ENCODE measurements at places on chromosomes 3 and 15.

DNA sequence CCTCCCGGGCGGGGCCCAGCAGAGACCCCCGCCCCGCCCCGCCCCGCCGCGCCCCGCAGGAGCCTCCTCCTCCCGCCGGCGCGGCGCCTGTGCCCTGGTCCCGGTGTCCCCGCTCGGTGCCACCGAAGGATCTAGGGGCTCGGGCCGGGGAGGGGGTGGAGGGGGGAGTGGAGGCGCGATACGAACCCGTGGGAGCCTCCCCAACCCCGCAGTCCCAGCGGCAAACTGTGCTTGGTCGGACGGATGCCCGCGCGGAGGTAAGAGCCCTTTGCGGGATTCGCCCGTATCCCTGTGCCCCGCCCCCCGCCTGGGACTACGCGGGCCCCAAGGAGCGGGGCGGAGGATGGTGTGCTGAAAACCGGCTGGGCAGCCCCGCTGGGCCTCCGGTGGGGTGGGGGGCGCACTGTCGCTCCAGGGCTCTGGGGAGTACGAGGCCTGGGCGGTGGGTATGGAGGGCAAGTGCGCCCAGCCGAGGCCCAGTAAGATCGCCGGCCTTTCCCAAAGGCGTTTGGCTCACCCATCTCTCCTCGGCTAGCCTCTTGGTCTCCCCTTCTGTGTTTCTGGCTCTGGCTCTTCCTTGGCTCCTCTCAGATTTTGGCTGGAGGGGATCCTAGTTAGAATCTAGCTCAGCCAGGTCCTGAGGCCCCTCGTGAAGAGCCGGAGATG, 65.6 kb upstream of the POLG start:
- no peak for DNase-seq

DNA sequence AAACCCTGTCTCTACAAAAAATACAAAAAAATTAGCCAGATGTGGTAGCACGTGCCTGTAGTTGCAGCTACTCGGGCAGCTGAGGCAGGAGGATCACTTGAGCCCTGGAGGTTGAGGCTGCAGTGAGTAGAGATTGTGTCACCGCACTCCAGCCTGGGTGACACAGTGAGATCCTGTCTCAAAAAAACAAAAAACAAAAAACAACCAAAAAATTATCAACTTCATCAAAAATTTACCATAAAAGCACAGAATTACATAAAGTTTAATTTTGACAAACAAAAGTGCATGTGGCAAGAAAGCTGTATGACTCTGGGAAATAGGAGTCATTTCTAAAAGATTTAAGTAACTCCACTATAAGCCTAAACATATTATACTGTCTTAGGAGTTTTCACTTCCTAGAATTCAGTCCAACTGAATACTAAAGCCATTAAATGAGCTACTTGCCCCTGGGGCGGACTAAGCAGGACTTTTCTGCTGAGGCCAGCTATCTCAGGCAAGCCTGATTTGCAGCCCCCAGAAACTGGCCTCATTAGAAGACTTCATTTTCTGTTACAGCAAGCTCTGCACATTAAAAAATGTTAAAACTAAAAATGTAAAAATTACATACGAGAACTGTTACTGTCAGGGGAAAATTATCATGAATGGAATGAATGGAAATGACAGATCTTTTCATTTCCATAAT, 23.0 kb downstream of the HSPBAP1 start:
- no peak for DNase-seq

GRCh38 chr15:85403745-85404144, 23.3 kb downstream of the AKAP13 start:
- no peak for DNase-seq

- DNase-seq = no peak
Observed at GRCh38 chr3:159766563-159767185, 222.0 kb upstream of the IL12A start.

- DNase-seq = no peak
Observed at GRCh38 chr3:13556207-13556606, 7.3 kb downstream of the FBLN2 start.

DNA sequence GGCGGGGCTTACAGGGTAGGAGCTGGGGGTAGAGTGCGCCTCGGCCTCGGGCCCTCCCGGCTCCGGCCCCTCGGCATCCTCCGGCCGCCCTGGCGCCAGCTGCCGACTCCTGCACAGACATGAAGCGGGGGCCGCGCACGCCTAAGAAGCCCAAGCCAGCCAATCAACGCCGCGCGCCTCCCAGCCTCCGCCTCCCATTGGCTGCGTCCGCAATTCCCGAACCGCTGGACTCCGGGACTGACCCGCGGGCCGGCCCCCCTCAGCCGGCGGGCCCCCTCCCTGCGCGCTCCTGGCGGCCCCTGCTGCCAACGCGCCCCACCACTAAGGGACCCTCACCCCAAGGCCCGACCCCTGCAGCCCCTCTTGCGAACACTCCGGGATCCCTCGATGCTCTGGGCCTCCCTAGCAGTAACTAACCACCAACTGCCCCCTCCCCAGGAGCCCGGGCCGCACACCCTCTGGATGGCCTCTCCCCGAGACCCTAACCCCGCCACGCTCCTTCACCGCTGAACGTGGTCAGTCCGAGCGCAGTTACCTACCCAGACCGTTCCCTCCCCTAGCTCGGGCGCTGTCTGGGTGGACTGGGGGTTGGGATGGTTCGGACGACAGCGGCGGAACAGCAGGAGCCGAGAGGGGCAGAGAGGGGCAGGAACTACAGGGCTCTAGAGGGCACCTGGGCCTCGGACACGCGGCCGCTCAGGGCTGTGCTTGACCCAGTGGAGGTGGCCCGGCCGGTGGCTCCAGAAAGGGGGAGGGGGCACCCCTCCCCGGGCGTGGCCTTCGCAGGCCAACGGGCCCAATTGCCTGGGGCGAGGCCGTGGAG, 5.0 kb downstream of the GATA2 start:
- DNase-seq = peak; percentile 45

DNA sequence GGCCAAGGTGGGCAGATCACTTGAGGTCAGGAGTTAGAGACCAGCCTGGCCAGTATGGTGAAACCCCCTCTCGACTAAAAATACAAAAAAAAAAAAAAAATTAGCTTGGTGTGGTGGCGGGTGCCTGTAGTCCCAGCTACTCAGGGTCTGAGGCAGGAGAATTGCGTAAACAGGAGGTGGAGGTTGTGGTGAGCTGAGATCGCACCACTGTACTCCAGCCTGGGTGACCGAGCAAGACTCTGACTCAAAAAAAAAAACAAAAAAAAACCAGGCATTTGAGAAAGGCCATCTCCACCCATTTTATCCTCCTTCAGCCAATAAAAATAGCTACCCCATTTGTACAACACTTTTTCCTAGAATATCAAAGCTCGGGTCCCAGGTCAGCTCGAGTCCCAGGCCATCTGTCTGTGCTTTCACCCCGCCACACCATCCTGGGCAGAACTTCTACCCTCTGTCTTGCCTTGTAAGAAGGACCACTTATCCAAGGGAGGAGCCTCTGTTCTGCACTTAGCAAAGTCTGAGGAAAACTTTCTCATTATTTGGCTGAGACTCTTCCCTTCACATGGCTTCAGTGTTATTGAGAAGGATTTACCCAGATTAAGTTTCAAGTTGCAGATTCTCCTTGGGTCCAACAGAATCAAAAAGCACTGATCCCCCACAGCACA, 99.1 kb downstream of the MESD start:
- DNase-seq = no peak

DNA sequence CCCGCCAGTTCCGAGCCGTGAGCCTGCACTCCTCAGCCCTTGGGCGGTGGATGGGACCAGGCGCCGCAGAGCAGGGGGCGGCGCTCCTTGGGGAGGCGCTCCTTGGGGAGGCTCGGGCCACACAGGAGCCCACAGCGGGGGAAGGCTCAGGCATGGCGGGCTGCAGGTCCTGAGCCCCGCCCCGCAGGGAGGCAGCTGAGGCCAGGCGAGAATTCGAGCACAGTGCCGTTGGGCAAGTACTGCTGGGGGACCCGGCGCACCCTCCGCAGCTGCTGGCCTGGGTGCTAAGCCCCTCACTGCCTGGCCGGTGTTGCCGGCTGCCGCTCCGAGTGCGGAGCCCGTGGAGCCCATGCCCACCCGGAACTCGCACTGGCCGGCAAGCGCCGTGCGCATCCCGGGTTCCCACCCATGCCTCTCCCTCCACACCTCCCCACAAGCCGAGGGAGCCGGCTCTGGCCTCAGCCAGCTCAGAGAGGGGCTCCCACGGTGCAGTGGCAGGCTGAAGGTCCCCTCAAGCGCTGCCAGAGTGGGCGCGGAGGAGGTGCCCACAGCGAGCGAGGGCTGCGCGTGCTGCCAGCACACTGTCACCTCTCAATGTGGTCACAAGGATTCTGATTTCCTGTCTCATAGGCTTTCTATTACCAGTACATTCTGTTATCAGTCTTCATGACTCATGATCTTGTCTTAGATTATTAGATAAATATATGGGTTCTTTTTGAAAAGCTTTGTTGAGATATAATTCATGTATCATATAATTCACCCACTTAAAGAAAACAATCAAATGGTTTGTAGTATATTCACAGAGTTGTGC, 44.0 kb upstream of the LRIG1 start:
- DNase-seq = no peak

DNA sequence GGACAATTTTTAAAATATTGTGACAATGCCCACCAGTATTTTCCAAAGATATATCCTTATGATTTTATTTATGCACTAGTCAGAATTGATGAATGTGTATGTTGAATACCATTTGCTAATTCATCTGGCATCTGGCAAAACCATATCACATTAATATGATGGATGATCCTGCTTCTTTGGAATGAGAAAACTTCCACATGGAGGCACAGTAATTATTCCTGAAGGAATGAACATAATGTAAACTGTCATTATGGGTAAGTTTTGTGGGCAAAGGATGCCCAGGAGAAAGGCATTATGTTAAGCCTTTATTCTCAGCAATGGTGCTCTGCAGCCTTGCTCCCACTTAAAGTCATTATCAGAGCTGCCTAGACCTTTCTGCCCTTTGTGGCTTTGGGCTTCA, 113.0 kb upstream of the MME start:
- no peak for DNase-seq

DNA sequence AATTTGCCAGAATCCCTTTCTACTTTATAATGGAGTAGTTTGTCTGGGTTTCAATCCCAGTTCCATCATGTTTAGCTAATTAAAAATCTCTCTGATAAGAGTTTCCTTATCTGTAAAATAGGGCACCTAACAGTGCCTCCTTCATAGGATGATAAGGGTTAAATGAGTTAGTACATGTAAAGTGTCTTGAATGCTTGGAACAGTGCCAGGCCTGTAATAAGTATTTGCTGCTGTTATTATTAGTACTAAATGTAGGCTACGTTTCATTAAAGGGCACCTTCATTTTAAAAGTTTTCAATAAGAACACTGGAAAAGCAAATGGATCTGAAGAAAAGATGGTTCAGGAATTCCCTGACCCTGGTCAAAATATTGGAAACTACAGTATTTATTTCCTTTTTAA, 11.8 kb upstream of the SLC2A2 start:
- no peak for DNase-seq

DNA sequence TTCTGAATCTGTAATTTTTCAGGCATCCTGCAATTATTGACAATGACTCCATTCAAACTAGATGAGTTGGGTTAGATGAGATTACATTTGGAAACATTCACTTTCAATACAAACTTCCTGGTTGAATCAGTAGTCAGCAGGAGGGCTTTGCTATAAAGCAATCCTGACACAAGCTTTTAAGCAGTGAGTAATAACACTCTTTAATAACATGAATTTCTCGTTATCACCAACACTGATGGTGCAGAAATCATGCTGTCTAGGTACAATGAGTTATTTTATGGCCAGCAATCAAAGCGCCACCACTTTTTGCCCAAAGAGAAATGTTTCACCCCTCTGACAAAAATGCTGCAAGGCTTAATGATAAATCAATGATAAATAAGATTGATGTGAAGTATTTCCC, 474.8 kb upstream of the CNTN4 start:
- no peak for DNase-seq

- DNase-seq = no peak
Observed at GRCh38 chr3:24831221-24831620, 336.6 kb upstream of the THRB start.

GRCh38 chr15:97087006-97087741, 756.7 kb downstream of the NR2F2 start:
- no peak for DNase-seq

- DNase-seq = no peak
Observed at GRCh38 chr3:184441202-184441900, 61.5 kb downstream of the CHRD start.

DNA sequence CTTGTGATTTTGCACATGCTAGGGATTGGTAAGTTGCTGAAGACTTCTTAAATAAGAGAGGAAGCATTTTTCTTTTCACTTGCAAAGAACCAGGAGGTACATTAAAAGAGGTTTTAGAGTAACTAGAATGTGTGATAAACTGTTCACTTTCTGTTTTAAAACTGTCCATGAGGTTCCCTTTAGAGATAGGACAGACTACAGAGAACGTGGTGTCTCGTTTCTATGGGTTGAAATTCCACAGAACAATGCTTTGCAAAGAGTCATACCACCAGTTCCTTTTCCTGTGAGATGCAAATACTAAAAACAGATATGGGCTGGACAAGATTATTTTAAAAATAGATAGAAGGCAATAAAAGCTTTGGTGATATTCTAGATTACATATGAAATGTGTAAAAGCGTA, 372.8 kb downstream of the TIGIT start:
- DNase-seq = no peak

- no peak for DNase-seq
Observed at GRCh38 chr3:156518726-156519125, 36.2 kb downstream of the SSR3 start.

DNA sequence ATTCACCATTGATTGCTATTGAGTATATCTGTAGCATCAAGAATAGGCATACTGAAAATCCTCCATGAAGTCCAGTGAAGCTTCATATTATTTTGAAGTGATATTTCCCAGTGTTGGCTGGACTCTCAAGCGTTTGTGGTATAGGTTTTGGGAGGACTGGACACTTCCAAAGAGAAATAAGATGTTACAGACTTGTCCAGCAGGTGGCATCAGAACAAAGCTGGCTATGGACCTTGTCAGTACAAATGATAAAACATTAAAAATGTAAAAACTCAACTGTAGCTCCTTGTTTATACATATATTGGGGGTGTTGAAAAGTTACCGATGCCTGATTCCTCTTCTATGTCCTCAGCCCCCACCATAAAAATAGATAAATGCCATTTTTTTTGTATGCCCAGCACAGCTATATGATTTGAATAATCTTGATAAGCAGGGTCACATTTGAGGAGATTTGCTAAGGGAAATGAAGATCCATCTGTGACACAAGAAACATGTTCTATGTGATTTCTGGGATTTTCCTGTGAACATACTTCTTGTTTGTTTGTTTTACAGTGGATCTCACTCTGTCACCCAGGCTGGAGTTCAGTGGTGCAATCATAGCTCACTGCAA, 54.5 kb upstream of the GOLGA6B start:
- DNase-seq = no peak

DNA sequence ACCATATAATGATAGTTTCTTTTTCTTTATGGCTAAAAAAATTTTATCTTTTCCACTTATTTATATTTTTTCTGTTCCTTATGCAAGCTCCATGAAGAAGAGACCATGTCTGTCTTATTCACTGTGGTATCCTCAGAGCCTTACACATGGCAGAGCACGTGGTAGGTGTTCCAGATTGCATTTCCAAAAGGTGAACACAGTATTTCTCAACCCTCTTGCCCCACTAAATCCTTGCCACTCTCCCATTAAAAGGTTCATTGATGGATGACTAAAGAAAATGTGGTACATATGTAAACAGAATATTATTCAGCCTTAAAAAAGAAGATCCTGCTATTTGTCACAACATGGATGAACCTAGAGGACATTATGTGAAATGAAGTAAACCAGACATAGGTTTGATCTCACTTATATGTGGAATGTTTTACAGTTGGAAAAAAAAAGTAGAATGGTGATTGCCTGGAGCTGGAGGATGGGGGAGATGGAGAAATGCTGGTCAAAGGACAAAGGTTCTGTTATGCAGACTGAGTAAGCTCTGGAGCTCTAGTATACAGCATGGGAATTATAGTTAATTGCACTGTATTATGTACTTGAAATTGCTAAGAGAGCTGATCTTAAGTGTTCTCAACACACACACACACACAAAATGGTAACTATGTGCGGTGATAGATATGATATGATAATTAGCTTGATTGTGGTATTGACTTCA, 266.7 kb downstream of the CNTN3 start:
- DNase-seq = no peak
